Activated T-helper 1 cell treated with anti-CD3 and anti-CD28 coated beads, Interleukin-12 subunit alpha, Interleukin-12 subunit beta, Interleukin-2, Interleukin-4 antibody, amounts not matched to agents 30 ng/mL and 10 ng/mL and 1 ng/mL, durations not matched to agents 14 hours and 24 hours and 36 hours (primary cell): ENCODE measurements at places on chromosomes 2 and 18. TPM values are rescaled to one million over a fixed set of nuclear protein-coding genes. Genes with fewer than 3 reads are reported as not detected.
A peak's percentile ranks its signal among the peaks of the same experiment; 100 is the strongest.

DNA sequence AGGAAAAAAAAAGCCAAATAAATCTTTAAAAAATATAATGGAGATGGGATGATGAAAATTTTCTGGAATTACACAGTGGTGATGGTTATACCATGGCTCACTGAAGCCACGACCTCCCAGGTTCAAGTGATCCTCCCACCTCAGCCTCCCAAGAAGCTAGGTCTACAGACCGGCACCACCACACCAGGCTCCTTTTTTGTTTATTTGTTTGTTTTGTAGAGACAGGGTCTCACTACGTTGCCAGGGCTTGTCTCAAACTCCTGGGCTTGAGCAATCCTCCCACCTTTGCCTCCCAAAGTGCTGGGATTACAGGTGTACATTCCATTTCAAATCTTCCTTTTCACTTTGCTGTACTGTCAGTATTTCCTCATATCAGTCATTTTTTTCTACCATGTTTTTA lies 61.7 kb downstream of the CHRNA1 start:
- peaks cover 30% of the 10 kb centered on the region for H3K27me3 ChIP-seq
- no peak overlapping the region for H3K27ac ChIP-seq
- DNase-seq, result no peak
- H3K36me3 ChIP-seq, result no peaks in the 10 kb centered on the region

GRCh38 chr2:240524963-240525718 lies 32.6 kb downstream of the ANKMY1 start:
- peaks cover 1% of the 10 kb centered on the region for H3K27me3 ChIP-seq
- H3K36me3 ChIP-seq, result peaks cover 47% of the 10 kb centered on the region
- no peak overlapping the region for H3K4me3 ChIP-seq
- DNase-seq, result no peak

DNA sequence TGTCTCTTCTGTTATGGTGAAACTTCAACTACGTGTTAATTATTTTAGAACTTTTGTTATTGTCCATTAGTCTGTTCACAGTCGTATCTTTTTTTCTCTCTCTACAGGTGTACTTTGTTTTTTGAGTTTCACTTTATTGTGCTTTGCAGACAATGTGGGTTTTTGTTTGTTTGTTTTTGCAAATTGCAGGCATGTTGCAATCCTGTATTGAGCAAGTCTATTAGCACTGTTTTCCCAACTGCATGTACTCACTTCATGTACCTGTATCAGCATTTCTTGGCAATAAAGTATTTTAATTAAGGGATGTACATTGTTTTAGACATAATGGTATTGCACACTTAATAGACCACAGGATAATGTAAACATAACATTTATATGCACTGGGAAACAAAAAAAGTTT lies 99.1 kb upstream of the FAM110C start:
- peaks cover 18% of the 10 kb centered on the region for H3K27me3 ChIP-seq
- H3K4me3 ChIP-seq, result no peak overlapping the region
- H3K36me3 ChIP-seq, result no peaks in the 10 kb centered on the region

GRCh38 chr2:235041221-235041917 lies 89.6 kb downstream of the SH3BP4 start:
- H3K27ac ChIP-seq, result no peak overlapping the region
- H3K4me1 ChIP-seq, result peaks cover 13% of the 10 kb centered on the region
- H3K27me3 ChIP-seq, result peaks cover 5% of the 10 kb centered on the region
- no peak overlapping the region for H3K4me3 ChIP-seq
- no peaks in the 10 kb centered on the region for H3K36me3 ChIP-seq

- H3K4me1 ChIP-seq, result no peaks in the 10 kb centered on the region
- peaks cover 25% of the 10 kb centered on the region for H3K36me3 ChIP-seq
- H3K27ac ChIP-seq, result no peak overlapping the region
- no peak for DNase-seq
These were observed 30.4 kb upstream of the C2orf66 start for GRCh38 chr2:196839574-196839973.

DNA sequence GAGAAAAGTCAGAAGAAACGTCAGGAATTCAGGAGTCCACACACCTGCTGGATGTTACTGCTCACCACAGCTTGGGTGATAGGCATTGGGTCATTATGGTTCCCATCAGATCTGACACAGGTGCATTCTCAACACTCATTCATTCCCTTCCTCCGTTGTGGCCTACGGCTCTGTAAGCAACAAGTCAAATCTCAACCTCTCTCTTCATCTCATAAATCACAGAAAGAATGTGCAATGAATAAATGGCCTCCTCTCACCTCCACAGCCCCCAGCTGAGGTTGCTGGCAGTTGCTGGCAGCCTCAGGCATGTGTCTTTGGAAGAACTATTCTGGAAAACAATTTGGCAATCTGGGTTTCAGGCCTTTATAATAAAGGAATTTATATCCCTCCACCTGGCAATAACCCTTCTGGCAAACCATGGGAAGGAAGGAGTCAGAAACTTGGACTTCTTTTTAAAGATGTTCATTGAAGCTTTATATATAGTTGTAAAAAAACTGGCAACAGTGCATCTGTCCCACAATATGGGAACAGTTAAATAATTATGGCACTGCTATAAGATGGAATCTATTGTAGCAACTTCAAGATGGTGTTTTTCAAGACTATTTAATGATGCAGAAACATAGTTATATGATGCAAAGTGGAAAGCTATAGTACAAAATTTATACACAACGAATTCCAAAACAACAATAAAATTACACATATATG lies 175.4 kb downstream of the ANAPC1 start:
- DNase-seq, result no peak
- peaks cover 75% of the 10 kb centered on the region for H3K4me1 ChIP-seq
- peak overlapping the region; percentile 56 for H3K27ac ChIP-seq
- peak overlapping the region; percentile 55 for H3K4me3 ChIP-seq

DNA sequence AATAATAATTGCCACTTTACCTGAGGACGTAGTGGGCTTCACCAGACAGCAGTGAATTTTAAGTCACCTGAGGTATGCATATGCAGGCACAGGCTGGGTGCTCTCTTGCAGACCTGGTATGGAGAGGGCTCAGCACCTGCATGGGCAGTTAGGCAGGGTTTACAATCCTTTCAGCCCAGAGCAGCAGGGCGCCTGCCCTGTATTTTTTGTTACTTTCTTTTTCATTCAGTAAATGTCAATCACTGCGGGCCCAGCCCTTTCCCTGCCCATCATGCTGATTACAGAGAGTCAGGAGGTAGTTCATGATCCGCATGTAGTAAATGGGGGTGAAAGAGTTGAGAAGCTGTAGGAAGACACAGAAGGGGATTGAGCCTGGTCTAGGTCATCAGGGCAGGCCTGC lies 147.0 kb upstream of the ALPP start:
- H3K4me3 ChIP-seq, result no peak overlapping the region
- no peak for DNase-seq
- H3K27me3 ChIP-seq, result no peaks in the 10 kb centered on the region
- no peak overlapping the region for H3K27ac ChIP-seq
- no peaks in the 10 kb centered on the region for H3K36me3 ChIP-seq

GPR45 gene
- total RNA-seq, result not detected in 2 replicates

GCKR gene
- total RNA-seq, result not detected in 2 replicates
